ENCODE measurements at places on chromosomes 4 and X.
A peak's percentile ranks its signal among the peaks of the same experiment; 100 is the strongest.

DNA sequence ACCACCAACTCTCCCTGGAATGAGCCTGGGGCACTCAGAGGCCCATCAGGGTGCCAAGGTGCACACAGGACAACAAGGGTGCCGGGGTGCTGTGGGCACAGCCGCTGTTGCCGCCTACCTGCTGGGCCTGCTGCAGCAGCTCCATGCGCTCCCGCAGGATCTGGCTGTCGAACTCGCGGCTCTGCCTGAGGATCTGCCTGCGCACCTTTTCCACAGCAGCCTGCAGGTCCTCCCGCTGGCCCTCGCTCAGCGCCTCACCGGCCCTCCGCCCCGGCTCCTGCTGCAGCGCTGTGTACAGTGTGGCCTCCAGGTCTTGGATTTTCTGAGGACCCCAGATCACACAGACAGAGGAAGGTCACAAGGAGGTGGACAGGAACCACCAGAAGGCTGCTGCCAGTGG, 17.6 kb upstream of the C4orf50 start:
- DNase-seq, result no peak

DNA sequence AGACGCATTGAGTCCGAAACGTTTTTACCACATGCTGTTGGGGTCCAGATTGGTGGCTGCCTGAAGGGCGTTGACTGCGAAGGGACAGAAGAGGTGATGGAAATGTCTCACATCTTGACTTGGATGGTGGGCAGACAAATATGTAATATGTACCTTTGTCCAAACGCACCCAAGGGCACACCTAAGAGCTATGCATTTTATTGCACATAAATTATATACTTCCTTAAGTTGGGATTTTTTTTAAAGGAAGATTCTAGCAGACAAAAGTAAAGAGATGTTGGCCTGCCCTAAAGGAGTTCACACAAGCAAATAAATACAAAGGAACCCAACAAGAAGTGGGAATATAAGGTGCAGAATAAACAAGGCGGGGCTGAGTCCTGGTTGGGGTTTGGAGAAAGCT, 91.1 kb upstream of the TBL1X start:
- DNase-seq, result no peak

- DNase-seq, result no peak
Observed at GRCh38 chrX:149467920-149468319, 37.2 kb downstream of the IDS start.

- no peak for DNase-seq
Observed at GRCh38 chr4:149910604-149911350, 95.1 kb upstream of the IQCM start.

GRCh38 chrX:39820938-39821708, 276.6 kb downstream of the BCOR start:
- DNase-seq, result peak; percentile 7

GRCh38 chr4:93174598-93174997, 654.0 kb upstream of the ATOH1 start:
- no peak for DNase-seq

DNA sequence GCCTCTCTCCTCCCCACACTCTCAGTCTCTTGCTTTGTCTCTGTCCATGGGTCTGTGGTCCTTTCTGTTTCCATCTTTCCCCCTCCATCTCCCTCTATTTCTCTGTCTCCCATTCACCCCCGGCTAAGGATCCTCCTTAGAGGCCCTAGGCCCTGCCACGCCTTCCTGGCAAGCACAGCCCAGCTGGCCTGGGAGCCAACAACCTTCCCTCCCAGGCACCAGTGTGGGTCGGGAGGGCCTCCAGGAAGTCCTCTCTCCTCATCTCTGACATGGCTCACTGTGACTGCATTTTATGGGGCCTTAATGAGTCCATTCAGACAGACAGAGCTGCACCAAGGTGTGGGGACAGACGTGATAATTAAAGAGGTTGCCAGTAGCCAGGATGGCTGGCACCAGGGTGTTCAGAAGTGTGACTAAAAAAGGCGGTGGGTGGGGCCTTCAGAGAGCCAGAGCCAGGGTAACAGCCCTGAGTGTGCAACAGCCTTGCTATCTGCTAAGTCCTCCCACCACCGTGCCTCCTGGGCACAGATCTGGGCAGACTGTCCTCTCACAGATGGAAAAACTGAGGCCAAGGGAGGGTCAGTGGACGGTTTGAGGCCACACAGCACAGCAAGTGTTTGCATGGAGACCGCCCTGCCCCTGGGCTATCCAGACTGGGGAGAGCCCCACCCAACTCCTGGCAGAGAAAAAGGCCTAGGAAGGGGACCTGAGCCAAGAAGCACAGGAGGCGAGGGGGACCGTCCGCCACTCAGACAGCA, 31.5 kb downstream of the BLOC1S4 start:
- DNase-seq, result peak; percentile 82

DNA sequence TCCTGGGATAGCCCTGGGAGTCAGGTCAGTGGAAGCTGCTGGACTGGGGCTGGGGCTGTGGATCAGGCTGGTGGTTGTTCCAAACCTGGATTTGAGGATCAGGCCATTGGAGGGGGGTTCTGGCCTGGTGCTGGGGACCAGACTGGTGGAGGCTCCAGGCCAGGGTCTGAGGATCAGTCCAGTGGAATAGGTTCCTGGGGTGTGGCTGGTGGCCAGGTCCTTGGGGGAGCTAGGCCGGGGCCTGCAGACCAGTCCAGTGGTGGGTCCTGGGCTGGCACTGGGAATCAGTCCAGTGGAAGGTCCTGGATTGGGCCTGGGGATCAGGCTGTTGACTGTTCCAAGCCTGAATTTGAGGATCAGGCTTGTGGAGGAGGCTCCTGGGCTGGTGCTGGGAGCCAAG, 8.0 kb downstream of the ARMCX4 start:
- no peak for DNase-seq

DNA sequence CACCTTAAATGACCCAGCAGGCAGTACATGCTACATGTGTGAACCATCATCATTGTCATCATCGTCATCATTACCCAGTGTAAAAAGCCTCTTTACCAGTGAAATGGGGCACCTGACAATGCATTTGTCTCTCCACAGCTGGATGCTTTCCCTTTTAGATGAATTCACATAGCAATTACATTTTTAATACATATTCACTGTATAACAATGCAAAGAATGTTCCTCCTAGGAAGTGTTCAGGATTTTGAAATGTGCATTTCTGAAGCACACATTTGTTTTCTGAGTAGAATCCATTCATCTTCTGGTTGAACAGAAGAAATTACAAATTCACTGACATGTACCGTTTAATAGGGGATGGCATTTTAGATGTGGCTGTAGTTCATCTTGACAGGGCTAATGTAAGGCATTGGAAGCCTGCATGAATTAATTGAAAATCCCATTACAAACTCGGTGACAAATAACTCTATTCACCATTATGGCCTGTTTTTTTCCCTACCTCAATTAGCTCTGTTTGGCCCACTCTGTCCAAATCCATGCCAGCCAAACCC, 111.1 kb downstream of the SH3RF1 start:
- DNase-seq, result no peak

DNA sequence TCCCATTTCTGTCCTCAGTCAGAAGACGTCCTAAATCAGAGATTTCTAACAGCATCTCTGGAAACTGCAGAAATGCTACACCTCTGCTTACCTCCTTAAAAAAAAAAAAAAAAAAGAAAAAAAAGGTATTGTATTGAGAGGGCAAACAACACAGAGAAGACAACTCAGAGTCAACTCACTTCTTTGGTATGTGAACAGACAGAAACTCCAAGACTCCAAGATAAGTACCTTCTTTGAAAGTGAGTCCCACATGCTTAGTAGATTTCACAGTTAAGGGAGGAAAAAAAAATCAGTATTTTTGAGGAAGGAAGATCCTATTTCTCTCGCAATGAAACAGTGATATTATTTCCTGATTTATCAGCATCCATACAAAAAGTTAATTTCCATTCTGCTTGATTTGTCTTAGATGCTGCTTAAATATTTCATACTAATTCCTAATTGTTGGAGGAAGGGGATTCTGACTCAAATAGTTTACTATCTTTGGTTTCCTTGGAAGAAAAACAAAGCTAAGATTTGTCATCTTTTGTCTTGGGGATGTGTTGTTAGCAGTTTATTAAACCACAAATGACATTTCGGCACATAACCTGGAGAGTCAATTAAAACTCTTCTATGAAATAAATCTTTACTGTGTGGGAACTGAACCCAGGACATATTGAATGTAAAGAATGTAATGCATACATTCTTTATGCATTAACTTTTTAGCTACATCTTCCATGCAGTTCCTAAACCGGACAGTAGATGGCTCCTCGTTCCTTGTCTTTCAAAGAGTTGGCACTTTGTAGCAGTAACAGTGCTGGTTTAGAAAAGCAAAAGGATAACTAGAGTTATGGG, 4.7 kb downstream of the RASGEF1B start:
- DNase-seq, result peak; percentile 80

DNA sequence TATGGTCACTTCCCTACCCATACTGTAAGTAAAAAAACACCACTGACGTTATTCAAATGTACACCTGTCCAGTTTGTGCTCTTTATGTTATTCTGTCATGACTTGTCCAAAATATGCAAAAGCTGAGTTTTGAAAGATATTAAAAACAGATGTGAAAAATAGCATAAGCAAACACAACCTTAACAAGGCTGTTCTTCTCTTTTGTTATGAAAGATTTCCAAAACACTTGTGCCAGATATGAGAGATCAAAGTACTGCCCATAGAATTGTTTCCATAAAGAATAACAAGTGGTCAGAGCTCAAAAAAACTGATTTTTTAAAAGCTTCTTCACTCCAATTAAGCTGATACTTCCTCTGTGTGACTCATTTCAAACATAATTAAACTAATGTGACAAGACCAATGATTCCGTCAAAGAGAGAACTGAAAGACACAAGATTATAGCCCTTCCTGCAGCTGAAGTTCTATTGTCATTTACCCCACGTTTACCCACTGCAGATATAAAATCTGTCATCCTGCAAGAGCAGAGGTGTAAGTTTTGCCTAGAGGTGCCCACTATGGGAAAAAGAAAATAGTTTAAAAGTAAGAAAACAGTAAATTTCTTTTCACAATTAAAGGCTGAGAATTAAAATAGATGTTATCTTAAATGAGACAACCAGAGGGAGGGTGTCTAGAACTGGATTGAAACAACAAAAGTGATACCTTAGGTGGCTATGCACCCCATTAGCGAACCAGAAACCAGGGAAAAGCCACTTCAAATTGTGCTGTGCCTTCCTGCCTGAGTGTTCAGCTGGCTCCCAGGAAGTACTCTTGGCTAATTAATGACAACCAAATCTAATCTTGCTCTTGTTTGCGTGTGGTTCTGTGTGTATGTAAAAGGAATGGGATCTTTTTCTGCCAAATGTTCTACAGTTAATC, 30.1 kb downstream of the RASSF6 start:
- DNase-seq, result peak; percentile 37

DNA sequence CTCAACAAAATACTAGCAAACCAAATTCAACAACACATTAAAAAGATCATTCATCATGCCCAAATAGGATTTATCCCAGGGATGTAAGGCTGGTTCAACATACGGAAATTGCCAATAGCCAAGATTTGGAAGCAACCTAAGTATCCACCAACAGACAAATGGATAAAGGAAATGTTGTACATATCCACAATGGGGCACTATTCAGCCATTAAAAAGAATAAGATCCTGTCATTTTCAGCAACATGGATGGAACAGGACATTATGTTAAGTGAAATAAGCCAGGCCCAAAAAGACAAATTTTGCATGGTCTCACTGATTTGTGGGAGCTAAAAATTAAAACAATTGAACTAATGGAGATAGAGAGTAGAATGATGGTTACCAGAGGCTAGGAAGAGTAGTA, 82.0 kb upstream of the FAM241A start:
- no peak for DNase-seq

Measured in body of pancreas (tissue), 4 donors.